ENCODE measurements at places on chromosomes 11 and 22.

- no peak for DNase-seq
These were observed 1247.8 kb downstream of the BRD1 start for GRCh38 chr22:48579928-48580309.

DNA sequence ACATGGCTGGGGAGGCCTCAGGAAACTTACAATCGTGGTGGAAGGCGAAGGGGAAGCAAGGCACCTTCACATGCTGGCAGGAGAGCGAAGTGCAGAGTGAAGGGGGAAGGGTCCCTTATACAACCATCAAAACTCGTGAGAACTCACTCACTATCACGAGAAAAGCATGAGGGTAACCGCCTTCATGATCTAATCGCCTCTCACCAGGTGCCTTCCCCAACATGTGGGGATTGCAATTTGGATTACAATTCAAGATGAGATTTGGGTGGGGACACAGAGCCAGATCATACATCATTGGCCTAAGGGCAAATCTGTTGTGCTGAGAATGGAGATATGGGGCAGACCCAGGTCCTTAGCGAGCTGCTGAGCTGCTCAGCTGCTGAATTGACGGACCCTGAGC lies 13.1 kb downstream of the C1QTNF6 start:
- no peak for DNase-seq

DNA sequence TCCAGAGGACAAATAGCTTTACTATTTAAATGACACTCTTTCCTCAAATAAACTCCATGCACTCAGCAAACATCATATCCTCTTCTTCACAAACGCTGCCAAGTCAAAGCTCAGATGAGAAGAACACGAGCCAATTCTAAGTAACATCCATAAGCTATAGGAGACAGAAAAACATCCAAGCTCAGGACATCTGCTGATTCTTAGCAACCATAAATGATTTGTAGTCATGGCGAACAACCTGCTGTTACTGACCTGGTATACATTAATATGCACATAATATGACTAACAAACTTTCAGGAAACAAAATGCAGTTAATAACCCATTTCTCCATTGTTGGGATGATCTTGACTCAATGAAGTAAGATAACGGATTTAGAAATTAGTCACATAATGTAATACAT lies 6.7 kb downstream of the GALNT18 start:
- no peak for DNase-seq

DNA sequence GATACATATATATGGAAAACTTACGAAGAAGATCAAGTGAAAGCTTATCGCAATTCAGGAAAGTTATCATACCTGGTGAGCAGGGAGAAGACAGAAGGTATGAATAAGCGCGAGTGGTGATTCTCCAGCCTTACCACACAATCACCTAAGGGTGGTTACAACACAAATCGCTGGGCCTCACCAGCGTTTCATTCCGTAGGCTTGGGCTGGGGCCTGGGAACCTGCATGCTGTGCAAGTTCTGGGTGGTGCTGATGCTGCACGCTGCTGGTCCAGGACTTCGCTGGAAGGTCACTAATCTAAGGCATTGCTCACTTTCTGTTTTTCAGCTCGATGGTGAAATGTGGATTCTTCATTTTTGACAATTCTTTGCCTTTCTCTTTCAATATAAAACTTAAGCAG lies 76.6 kb upstream of the SLC25A18 start:
- DNase-seq = no peak

DNA sequence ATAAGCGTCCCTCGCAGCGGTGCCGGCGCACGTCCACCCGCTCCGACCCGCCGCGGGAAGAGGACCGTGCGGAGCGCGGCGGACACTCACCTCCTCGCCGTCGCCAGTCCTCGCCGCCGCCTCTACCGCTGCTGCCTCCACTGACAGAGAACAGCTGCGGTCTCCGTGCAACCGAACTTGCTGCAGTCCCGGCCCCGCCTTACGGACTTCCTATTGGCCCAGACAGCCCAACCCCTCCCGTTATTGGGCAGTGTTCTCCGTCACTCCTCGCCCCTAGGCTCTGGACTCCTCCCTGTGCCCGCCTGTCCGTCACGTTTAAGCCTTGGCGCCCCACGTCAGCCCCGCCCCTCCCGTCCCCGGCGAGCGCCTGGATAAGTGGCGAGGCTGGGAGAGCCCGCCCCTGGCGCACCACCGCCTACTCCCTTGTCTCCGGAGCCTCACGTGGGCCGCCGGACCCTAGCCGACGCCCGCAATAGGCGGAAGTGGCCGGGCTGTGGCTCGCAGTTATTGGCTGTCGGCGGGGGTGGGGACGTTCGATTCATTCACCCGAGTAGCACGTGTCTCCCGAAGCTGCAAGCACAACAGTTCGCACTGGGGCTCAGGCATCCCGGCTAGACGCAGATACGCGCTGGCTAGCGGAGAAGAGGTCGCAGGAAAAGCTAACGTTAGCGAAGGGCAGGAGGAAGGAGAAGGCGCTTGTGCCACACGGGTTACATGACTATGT lies at the start of gene PC:
Gene PC, minus strand, starts transcription at position 152 of the 724 bp plus-strand sequence. CDS start 86,224 bp downstream, outside the sequence.
- DNase-seq = peak; percentile 98

DNA sequence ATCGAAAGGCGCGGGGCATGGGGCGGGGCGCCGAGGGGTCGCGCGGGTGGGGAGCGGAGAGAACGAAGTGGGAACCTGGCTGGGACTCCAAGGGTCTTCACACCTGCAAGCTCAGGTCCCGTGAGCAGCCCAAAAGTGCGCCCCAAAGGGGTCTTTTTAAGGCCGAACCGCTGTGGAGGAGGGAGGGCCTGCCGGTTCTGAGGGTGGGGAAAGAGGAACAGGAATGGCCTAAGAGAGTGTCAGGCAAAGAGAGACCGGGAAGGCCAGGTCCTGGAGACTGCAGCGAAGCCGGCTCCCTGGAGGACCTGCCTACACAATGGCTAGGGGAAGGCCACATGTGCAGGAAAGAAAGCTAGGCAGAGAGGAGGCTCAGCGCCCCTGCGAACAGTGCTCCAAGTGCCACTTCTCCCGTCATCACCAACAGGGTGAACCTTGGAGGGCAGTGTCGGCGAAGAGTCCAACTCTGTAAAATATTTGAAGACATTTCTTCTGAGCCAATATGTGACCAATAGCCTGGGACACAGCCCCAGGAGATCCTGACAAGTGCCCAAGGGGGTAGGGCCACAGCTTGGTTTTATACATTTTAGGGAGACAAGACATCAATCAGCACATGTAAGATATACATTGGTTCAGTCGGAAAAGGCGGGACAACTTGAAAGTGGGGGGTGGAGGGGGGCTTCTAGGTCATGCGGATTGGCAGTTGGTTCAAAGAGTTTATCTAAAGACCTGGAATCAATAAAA lies 710 bp upstream of the DGCR2 start:
- DNase-seq = no peak

- no peak for DNase-seq
These were observed 54.1 kb downstream of the CEP164 start for GRCh38 chr11:117381481-117382387.

DNA sequence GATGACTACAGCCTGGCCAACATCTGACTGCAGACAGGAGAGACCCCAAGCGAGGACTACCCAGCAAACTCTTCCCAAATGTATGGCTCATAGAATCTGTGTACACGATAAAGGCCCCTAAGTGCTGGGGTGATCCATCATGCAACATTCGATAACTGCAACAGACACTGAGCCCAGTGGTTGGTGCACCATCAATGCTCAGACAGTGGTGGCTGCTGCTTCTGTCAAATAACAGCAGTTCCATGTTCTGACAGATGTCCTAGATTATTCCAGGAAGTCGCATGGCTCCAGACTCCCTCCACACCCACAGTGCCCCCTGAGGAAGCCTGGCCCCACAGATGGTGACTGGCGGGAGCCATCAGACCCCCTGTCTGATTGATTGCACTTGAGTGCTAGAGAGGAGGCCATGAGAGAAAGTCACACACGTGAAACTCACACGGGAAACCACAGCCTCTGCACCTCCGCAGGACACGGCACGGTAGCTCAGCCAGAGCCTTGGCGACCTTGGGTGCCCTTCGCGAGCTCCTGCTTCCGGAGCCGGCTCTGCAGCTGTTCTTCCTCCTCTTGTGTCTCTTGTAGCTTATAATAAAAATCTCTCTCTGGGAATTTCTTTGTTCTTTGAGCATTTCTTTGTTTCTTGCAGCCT lies 1155.9 kb downstream of the TBC1D22A start:
- peak; percentile 10 for DNase-seq

GRCh38 chr11:5420993-5421392 lies 918 bp upstream of the OR51Q1 start:
- DNase-seq = no peak
